ENCODE measurements at places on chromosomes 1 and 21. TPM values are rescaled to one million over a fixed set of nuclear protein-coding genes. Genes with fewer than 3 reads are reported as not detected.

The SPRR1A gene
- not detected for total RNA-seq

The LRRC3 gene
- total RNA-seq, result 3.2 TPM

The CNR2 gene
- total RNA-seq, result not detected

DNA sequence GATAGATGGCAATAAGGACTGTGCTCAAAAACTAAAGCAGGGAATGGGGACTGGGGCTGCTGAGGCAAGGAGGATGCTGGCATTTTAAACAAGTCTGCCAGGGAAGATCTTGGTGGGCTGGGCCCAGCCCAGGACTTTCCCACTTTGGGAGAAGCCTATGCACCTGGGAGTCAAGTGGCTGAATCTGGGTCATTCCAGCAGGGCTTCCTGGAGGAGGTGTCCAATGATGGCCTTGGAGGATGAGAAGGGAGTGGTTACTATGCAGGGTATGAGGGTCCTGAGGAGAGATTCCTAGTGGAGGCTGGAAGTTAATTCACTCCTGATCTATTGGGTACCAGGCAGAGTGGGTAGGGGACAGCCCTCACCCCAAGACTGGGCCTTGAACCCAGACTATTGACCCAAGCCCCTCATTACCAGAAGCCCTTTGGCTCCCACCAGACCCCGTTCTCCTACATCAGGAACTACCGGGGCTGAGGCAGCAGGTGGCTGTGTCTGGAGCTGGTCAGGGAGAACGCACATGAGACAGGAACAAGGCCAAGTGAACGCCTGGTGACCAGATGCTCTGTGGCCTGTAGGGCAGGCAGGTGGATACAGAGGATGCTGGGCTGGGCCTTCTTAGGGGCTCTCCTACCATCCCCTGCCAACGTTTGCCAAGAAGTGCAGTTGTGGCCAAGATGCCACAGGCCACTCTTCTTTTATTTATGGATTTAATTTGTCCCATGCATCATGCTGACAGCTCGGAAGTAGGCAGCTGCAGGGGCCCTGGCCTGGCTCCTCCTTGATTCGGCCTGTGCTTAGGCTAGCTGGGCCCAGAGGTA lies 18.3 kb upstream of the LRP8 start:
- H3K4me3 ChIP-seq, result no peak overlapping the region
- no peaks in the 10 kb centered on the region for H3K27me3 ChIP-seq
- no peak overlapping the region for H3K27ac ChIP-seq
- no peaks in the 10 kb centered on the region for H3K4me1 ChIP-seq

DNA sequence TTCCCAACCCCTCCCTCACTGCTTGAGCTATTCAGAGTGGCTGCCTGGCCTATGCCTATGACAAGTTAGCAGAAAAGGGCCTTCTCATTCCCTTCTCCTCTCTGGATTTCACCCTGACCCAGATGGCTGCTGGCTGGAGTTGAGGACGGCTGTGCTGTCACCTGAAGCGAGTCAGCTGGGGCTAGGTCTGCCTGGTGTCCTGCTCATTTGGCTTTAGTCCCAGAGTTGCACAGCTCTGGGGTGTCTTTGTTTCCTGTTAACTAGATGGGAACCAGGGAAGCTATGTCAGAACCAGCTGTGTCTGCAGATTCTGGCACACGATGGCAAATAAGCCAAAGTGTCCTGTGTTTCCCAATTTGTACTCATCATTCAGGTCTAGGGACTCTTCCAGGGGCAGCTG lies 52.9 kb downstream of the CNIH3 start:
- no peak for DNase-seq
- no peaks in the 10 kb centered on the region for H3K36me3 ChIP-seq
- H3K27me3 ChIP-seq, result no peaks in the 10 kb centered on the region
- H3K4me3 ChIP-seq, result no peak overlapping the region
- no peak overlapping the region for H3K27ac ChIP-seq

DNA sequence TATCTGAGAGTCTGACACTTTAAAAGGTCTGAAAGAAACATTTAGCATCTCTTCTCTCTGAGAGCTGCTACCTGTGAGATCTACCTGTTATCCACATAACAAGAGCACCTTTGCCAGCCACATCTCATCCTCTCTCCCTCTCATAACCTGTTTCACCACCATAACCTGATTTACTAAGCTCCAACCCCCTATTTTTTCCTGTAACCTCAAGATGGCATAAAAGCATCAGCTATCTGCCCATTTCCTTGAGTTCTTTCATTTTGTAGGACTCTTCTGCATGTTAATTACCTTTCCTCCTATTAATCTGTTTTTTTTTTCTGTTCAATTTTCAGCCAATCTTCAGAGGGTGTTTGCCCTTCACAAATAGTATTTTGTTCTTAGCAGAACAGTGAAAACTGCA lies 136.5 kb upstream of the KCNK1 start:
- H3K27ac ChIP-seq, result no peak overlapping the region
- no peak for DNase-seq
- no peaks in the 10 kb centered on the region for H3K36me3 ChIP-seq
- H3K27me3 ChIP-seq, result peaks cover 6% of the 10 kb centered on the region
- no peak overlapping the region for H3K4me3 ChIP-seq
- H3K4me1 ChIP-seq, result no peaks in the 10 kb centered on the region

The HES5 gene
- 1.6 TPM for total RNA-seq

The TCHHL1 gene
- not detected for total RNA-seq

DNA sequence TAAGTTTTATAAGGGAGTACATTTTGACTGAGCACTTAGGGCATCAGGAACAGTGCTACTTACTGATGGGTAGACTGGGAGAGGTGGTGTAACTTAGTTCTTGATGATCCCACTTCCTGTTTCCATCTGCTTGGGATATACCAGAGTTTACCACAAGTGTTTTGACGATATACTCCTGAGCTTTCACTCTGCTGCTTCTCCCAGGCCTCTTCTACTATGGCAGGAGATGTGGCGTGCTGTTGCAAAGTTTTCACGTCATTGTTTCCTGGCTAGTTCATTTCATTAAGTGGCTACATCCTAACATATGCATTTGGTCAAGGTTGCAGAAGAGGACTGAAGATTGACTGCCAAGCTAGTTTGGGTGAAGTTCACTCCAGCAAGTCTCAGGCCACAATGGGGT lies 41.3 kb upstream of the LAMC2 start:
- H3K4me3 ChIP-seq, result no peak overlapping the region
- no peak overlapping the region for H3K27ac ChIP-seq
- peaks cover 7% of the 10 kb centered on the region for H3K36me3 ChIP-seq
- H3K27me3 ChIP-seq, result no peaks in the 10 kb centered on the region
- peaks cover 4% of the 10 kb centered on the region for H3K4me1 ChIP-seq

The GPR25 gene
- not detected for total RNA-seq

The ATAD3B gene
- total RNA-seq, result 6.8 TPM

GRCh38 chr1:185895208-185895900 lies 161.2 kb downstream of the HMCN1 start:
- no peak overlapping the region for H3K27ac ChIP-seq
- DNase-seq, result no peak
- H3K4me3 ChIP-seq, result no peak overlapping the region
- H3K4me1 ChIP-seq, result no peaks in the 10 kb centered on the region

The PLA2G2C gene
- total RNA-seq, result not detected

DNA sequence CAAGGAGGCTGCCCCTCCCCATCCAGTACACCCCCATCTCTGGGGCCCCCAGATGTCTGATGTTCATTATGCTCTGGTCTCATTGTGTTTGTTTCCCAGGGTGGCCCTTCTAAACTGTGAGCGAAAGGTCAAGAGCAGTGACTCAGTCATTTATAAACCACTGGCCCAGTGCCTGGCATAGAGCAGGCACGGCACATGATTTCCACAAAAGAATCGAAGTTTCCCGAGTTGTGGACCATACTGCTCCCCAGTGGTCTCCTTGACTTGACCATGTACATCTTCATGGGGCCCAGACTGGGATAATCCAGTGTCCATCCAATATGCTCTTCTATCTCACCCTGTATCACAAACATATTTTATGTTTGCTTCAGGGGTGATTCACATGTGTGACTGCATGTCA lies 153.3 kb downstream of the NR5A2 start:
- H3K4me3 ChIP-seq, result no peak overlapping the region
- peak; percentile 7 for DNase-seq
- H3K27ac ChIP-seq, result no peak overlapping the region
- H3K36me3 ChIP-seq, result no peaks in the 10 kb centered on the region

DNA sequence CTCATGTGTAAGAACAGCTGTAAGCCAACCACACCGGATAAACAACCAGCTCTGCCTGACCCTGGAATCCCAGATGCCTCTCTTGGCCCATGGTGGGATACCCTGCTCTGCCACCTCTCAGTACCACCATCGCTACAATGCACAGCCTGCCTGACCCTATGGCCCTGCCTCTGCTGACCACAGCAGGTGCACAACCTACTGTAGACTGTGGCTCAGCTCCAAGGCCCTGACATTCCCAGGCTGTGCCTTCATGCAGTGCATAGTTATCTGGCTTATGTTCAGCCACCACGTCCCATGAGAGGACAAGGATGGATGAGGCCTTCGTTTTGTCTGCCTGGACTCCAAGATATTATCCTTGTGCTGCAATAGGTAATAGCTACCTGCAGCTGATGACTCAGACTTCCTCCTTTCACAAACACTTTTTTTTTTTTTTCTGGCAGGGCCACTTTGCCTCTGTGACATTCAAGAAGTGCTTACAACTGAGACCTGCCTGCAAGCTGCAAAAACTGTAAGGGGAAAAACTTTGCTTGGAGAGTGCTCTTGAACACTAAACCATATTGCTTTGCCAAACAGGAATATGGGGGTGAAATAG lies 177.7 kb downstream of the URB2 start:
- DNase-seq, result no peak
- no peak overlapping the region for H3K4me3 ChIP-seq
- no peaks in the 10 kb centered on the region for H3K36me3 ChIP-seq
- H3K4me1 ChIP-seq, result no peaks in the 10 kb centered on the region
- no peaks in the 10 kb centered on the region for H3K27me3 ChIP-seq

DNA sequence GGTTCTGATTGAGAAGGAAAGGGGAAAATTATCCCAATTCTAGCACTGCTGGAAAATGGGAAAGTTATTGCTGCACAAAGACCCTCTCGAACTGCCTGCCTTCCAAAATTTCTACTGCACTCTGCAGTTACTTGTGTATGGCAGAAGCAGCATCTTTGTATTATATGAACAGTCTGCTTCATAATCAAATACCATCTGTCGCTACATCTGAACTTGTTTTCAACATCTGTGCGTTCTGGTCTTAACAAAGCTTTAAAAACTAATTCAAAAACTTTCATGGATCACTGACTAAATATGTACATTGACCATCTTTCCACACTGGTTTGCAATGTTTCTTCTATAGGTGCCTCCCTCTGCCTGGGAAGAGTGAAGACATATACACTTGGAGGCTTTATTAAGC lies 79.2 kb downstream of the PROX1 start:
- H3K4me1 ChIP-seq, result no peaks in the 10 kb centered on the region
- H3K27me3 ChIP-seq, result no peaks in the 10 kb centered on the region
- H3K4me3 ChIP-seq, result no peak overlapping the region
- no peak overlapping the region for H3K27ac ChIP-seq
- no peaks in the 10 kb centered on the region for H3K36me3 ChIP-seq

DNA sequence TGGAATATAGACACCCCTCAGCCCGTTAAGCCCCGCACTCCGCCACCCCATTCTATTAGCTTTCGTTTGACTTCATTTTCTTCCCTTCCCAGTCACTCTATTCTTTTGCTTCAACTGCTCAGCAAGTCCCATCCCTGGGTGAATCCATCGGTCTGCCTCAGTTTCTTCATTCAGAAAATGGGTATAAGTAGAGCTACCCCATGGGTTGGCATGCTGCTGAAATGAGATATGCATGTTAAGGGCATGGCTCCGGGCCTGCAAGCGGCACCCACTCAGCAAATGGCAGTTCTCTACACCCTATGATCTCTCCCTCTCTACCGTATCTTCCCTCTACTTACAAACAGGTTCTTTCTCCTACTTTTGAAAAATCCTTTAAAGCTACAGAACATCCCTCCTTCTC lies 87.8 kb upstream of the IRF2BP2 start:
- no peaks in the 10 kb centered on the region for H3K27me3 ChIP-seq
- H3K36me3 ChIP-seq, result no peaks in the 10 kb centered on the region
- peaks cover 32% of the 10 kb centered on the region for H3K4me1 ChIP-seq
- no peak overlapping the region for H3K4me3 ChIP-seq

- no peaks in the 10 kb centered on the region for H3K36me3 ChIP-seq
- H3K4me1 ChIP-seq, result no peaks in the 10 kb centered on the region
- no peak for DNase-seq
- no peak overlapping the region for H3K4me3 ChIP-seq
- H3K27ac ChIP-seq, result no peak overlapping the region
- no peaks in the 10 kb centered on the region for H3K27me3 ChIP-seq
Observed at GRCh38 chr1:79617777-79618176, 611.2 kb upstream of the ADGRL4 start.

DNA sequence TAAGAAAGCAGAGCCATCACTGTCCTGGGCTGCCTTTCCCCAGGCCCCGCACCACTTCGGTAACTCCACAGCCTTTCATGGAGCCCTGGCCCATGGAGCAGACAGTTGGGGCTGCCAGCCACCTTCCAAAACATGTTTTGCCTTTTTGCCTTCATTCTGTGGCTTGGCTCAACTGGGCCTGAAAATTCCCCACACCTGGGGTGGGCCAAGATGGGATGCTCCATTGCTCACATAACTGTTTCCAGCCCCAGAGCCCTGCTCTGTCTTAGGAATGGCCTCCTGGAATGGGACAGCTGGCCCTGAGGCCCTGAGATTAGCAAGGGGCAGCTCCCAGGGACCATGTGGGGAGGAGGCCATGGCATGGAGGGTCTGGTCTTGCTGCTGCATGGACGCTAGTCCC lies 10.9 kb upstream of the PRELP start:
- H3K4me3 ChIP-seq, result no peak overlapping the region
- H3K4me1 ChIP-seq, result peaks cover 37% of the 10 kb centered on the region
- H3K27me3 ChIP-seq, result peaks cover 7% of the 10 kb centered on the region
- DNase-seq, result no peak
- H3K36me3 ChIP-seq, result no peaks in the 10 kb centered on the region

GRCh38 chr1:205182930-205183329 lies 28.6 kb downstream of the DSTYK start:
- DNase-seq, result no peak
- peaks cover 13% of the 10 kb centered on the region for H3K4me1 ChIP-seq
- H3K4me3 ChIP-seq, result no peak overlapping the region
- peak overlapping the region; percentile 72 for H3K27ac ChIP-seq

GRCh38 chr1:245397771-245398170 lies 243.0 kb downstream of the KIF26B start:
- no peaks in the 10 kb centered on the region for H3K27me3 ChIP-seq
- no peak overlapping the region for H3K4me3 ChIP-seq
- H3K27ac ChIP-seq, result no peak overlapping the region
- no peaks in the 10 kb centered on the region for H3K36me3 ChIP-seq

DNA sequence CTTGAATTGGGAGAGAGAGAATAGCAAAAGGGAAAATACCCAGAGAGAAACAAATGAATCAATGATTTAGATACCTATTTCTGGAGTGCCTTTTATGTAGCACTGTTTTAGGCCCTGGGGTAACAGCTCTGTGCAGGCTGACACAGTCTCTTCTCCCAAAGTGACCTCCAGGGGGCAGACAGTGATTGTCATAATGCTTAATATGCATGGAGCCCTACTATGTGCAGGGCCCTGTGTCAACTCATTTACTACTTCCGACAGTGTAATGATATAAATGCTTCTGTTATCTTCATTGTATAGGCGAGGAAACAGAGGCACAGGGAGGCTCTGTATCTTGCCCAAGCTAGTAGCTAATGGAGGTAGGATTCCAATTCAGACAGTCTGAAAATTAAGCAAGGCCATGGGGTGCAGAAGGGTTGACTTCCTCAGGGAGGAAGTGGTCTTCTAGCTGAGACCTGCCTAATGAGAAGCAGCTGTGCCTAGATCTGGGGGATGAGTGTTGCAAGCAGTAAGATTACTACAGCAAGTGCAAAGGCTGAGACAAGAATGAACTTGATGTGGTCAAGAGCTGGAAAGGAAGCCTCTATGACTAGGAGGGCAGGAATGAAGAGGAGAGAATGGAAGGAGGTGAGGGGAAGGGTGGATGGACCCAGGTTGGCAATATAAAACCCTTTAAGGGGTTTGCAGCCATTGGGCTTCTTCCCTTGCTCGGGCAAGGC lies 16.2 kb upstream of the SERINC2 start:
- DNase-seq, result no peak
- no peaks in the 10 kb centered on the region for H3K36me3 ChIP-seq
- no peaks in the 10 kb centered on the region for H3K4me1 ChIP-seq
- H3K4me3 ChIP-seq, result no peak overlapping the region
- H3K27me3 ChIP-seq, result peaks cover 3% of the 10 kb centered on the region
